Calu3 (cell line): ENCODE measurements at places on chromosomes 1 and 21. TPM values are rescaled to one million over a fixed set of nuclear protein-coding genes. Genes with fewer than 3 reads are reported as not detected.

DNA sequence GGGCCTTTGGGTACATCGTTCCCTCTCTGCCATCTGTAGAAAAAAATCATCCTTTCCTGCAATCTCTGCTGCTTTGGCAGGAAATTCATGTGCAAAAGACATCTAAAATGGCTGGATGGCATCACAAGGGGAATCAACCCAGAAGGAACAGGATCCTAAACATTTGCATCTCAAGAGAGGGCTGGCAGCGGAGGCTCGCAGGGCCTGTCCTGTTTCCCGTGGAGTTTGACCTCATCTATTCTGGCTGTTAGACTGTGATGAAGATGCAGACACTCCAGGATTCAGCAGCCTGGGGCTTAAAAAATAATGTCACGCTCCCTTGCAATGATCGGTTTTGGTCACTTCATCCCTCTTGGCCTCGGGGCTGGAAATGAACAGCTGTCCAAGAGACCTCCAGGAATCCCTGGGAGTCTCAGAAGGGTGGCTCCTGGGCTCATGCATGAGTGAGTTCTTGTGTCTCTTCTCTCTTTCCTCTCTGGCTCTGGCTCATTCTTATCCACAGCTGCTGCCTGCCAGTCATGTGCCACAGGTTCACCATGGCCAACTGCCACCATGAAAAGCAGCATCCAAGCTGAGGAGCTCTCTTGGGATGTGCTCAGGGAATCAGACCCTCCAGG, 16.1 kb upstream of the PCP4 start:
- no peak for DNase-seq

GRCh38 chr1:149942207-149942606, 5.5 kb upstream of the MTMR11 start:
- DNase-seq: no peak

DNA sequence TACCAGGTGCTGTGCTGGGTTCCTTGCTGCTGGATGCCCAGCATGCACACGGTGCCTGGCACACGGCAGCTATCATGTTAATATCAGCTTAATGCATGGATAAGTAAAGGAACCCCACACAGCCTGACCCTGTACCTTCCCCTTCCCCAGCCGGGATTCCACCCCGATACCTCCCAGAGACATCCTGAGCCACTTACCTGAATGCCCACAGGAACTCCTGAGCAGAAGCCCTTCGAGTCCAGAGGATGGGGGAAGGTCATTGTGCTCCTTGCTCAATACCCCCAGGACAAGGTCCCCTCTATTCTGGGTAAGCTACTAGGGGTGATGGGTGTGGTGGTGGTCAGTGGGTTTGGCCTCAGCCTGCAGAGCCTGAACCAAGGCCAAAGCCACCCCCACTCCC, 1.4 kb downstream of the FAM131C start:
- DNase-seq: no peak

DNA sequence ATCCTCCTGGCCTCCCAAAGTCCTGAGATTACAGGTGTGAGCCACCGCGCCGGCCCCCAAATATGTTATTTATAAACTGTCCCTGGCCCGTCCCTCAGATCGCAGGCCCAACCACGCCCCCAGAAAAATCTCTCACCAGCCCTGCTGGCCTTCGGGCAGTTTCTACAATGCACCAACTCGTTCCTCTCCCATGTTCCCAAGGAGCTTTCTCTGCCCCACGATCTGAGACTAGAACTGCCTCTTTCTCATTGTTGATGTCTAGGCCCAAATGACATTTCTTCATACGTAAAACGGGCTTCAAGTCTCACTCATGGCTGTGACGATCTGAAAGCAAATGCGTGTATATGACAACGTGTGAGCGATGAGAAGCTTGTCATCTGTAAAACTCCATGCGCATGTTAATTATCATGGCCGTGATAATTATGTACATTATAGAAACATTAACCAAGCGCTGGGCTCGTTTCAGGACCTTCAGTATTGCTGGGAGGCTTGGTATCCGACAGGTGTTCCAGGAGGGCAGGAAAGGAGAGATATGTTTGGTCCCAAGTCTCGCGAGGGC, 748 bp upstream of the NIPAL3 start:
- no peak for DNase-seq

GRCh38 chr1:94787691-94788090, 32.5 kb upstream of the SLC44A3 start:
- no peak for DNase-seq

DNA sequence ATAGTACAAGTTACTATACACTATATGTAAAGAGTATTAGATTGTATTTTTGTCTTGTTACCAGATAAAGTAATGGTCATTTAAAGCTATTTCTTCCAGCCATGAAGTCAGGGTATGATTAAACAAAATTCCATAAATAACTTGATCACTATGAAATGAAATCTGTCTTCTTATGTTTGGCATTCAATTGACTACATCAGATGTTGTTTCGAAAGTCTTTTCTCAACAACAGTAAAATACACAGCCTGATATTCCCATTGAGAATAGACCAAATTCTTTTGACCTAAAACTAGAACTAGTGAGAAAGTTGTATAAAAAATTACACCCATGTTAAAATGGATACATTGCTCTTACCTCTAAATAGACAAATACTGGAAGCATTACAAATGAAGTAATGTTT, 134.6 kb upstream of the ADAMTS5 start:
- DNase-seq: no peak

GRCh38 chr1:200909757-200910239, 15.1 kb downstream of the INAVA start:
- DNase-seq: no peak

DNA sequence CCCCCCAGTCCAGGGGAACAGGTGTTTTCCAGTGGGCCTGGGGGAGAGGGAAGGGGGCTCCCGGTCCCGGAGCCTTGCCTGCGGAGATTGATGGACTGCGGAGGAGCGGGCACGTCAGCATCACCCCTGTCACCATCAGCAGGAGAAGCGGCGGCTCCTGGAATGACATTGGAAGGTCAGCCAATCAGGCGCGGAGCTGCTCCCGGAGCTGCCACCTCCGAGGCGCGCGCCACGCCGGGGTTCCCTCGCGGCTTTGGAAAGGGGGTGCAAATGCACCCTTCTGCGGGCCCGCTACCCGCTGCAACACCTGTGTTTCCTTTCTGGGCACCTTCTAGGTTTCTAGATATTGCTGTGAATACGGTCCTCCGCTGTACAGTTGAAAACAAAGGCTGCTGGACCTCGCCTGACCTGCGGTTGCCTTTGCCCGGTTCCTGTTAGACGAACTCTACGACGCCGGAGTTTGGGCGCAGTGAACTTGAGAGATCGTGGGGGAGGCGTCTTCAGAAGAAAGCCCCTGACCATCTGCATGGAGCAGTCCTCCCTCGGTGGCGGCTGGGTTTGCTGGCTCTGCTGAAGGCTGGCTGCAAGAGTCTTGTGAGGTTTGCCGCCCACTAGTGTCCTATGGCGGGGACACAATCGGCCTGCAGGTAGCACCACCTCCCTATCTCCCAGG, 5.3 kb downstream of the DSCAM start:
- no peak for DNase-seq

GRCh38 chr1:227192163-227192562, 126.1 kb downstream of the CDC42BPA start:
- no peak for DNase-seq

- DNase-seq: no peak
Observed at GRCh38 chr1:192907545-192908243, 98.9 kb downstream of the RGS2 start.

DNA sequence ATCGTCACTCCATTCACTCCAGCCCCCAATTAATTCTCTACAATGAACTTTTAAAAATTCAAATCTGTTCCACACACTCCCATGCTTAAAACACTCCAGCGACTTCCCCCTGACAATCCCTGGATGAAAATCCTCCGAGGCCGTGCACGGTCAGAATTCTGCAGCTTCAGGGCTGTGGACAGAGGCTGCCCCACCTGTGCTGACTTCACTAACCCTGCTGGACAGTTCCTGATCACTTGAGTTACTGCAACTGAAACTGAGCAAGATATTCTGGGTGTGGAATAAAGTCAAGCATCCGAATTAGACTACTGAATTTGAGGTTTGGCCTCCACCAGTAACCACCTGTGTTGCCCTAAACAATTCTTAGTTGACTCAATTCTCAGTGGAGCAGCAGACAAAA, 1.0 kb upstream of the JAK1 start:
- DNase-seq: no peak

DNA sequence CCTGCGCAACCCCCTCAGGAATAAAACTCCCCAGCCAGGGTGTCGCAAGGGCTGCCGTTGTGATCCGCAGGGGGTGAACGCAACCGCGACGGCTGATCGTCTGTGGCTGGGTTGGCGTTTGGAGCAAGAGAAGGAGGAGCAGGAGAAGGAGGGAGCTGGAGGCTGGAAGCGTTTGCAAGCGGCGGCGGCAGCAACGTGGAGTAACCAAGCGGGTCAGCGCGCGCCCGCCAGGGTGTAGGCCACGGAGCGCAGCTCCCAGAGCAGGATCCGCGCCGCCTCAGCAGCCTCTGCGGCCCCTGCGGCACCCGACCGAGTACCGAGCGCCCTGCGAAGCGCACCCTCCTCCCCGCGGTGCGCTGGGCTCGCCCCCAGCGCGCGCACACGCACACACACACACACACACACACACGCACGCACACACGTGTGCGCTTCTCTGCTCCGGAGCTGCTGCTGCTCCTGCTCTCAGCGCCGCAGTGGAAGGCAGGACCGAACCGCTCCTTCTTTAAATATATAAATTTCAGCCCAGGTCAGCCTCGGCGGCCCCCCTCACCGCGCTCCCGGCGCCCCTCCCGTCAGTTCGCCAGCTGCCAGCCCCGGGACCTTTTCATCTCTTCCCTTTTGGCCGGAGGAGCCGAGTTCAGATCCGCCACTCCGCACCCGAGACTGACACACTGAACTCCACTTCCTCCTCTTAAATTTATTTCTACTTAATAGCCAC, 696 bp downstream of the TGFB2 start:
- DNase-seq: peak; percentile 70

GRCh38 chr1:240854367-240854766, 242.4 kb upstream of the GREM2 start:
- no peak for DNase-seq

DNA sequence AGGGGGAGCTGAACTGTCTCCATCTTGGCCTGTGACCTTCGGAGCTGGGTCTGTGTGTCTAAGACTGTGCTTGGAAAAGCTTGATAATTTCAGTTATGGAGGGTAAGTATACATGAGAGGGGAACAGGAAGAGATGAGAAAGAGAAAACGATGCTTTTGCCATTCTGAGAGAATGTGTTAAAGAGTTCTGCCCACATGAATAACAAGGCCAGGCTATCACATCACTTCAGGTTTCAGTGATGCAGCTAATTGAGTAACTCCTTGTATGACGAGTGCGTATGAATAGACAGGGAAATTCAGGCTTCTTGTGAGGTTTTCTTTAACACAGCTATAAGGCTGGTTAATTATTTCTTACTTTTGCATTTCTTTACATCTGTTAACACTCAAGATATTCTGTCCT, 81.0 kb downstream of the PLPPR5 start:
- DNase-seq: no peak

DNA sequence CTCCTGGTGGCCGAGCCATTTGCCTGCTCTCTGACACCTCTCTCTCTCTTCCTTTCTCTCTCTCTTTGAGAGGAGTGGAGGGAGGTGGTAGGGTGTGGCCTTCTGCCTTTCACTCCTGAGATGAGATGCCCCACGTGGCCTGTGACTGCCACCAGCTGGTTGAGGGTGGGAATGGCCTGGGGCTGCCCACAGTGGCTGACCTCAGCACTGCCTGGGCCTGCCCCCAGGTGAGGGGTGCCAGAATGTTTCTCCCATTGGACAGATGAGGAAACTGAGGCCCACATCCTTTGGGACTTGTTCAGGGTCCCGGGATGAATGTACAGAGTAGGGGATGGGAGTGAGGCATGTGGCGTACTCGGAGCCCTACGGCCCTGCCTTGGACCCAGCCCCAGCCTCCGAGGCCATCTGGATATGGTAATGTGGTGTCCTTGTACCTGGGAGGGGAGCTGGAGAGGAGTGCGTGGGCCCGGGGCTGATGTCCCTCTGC, 12.7 kb upstream of the C1orf167 start:
- peak; percentile 54 for DNase-seq

DNA sequence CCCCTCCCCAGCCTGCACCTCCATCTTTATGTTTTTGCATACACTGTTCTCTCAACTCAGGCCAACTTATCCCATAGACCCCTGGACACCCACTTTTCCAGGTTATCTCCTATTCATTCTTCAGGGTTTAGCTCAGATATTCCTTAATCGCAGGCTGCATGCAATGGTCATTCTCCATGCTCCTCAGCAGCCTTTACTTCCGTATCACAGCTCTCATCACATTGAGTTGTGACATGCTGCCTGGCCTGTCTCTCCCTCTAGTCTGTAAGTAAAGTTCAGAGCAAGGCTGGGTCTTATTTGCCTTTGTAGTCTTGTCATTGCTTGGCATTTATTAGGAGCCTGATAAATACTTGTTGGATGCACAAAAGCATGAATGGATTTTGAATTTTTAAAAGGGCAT, 6.9 kb downstream of the DNAJC6 start:
- DNase-seq: no peak

DNA sequence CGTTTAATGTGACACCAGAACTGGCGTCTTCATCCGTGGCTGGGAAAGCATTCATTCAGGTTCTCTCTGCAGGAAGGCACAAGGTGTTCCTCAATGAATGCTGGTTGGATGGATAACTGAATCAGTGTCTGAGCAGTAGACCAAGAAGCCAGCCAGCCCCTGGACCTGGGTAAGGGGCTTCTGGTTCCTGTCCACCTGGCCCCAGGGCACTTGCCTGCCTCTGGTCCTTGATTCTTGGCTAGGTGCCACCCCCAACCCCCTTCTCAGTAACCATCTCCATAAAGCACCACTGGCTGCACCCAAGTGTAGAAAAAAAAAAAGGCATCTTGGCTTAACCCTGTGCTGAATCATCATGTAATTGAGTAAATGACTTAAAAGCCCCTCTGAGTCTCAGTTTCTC, 59.1 kb downstream of the KCND3 start:
- no peak for DNase-seq

GRCh38 chr1:41447995-41448770, 36.3 kb downstream of the EDN2 start:
- no peak for DNase-seq

Gene FOXD2
- total RNA-seq: 0.68 and 0.78 TPM in 2 replicates

Gene AMIGO1
- 1.3 and 1.5 TPM in 2 replicates for total RNA-seq

Gene MEGF6
- 32.4 and 33.8 TPM in 2 replicates for total RNA-seq

Gene SH2D5
- 2.7 and 3.8 TPM in 2 replicates for total RNA-seq

Gene PTGER3
- 0.09 and 0.10 TPM in 2 replicates for total RNA-seq

Gene SPRR2G
- not detected in 2 replicates for total RNA-seq

Gene MX1
- total RNA-seq: 175 and 504 TPM in 2 replicates

Gene CDC42BPA
- total RNA-seq: 48.6 and 49.5 TPM in 2 replicates

Gene GPR161
- 3.8 and 8.4 TPM in 2 replicates for total RNA-seq

Gene RIMKLA
- 0.95 and 1.3 TPM in 2 replicates for total RNA-seq

Gene RUNX3
- 0.28 and 1.3 TPM in 2 replicates for total RNA-seq

Gene RGS1
- total RNA-seq: not detected in 2 replicates

Gene OR2G6
- total RNA-seq: not detected in 2 replicates

Gene RNU1-1
- 1,678 and 1,905 TPM in 2 replicates for total RNA-seq

Gene FAM78B
- total RNA-seq: 1.9 and 4.9 TPM in 2 replicates

Gene PBX1
- total RNA-seq: 21.8 and 22.5 TPM in 2 replicates
